ENCODE measurements at places on chromosomes 12 and 14.

- no peak for DNase-seq
These were observed 57.9 kb downstream of the KDM2B start for GRCh38 chr12:121522971-121523370.

DNA sequence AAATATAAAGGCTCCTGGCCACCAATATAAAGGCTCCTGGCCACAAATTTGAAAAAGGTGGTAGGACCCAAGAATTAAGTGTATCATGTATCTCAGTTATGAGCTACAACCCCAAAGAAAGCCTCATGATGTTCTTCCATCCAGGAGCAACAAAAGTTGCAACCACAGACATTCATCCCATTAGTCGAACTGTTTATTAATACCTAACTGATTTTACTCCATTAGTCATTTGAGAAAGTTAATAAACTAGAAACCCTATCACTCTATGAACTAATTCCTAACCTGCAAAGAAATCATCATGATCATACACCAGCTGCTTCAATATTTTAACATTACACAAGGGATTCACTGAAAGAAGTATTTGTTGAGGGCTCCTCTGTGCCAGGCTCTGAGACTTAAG lies 253.2 kb upstream of the GRIP1 start:
- no peak for DNase-seq

GRCh38 chr12:6958609-6959057 lies 7.5 kb downstream of the PTPN6 start:
- DNase-seq: no peak

DNA sequence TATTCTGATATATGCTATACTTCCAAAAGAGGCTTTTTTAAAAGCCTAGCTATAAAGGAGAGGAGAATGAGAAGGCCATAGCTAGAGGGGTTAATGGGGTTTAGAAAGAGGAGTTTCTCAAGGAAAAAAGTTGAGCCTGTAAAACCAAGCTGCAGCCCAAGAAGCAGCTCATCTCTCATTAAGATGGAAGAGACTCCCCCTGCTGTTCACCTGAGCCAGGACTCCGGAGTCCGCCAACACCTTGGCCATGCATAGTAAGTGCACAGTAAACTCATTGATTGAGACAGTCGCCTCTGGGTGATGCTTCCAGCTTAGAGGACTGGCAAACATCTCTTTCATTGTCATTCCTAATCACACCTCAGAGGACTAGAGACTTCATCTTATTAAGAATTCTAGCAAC lies 46.2 kb downstream of the ANO2 start:
- no peak for DNase-seq

DNA sequence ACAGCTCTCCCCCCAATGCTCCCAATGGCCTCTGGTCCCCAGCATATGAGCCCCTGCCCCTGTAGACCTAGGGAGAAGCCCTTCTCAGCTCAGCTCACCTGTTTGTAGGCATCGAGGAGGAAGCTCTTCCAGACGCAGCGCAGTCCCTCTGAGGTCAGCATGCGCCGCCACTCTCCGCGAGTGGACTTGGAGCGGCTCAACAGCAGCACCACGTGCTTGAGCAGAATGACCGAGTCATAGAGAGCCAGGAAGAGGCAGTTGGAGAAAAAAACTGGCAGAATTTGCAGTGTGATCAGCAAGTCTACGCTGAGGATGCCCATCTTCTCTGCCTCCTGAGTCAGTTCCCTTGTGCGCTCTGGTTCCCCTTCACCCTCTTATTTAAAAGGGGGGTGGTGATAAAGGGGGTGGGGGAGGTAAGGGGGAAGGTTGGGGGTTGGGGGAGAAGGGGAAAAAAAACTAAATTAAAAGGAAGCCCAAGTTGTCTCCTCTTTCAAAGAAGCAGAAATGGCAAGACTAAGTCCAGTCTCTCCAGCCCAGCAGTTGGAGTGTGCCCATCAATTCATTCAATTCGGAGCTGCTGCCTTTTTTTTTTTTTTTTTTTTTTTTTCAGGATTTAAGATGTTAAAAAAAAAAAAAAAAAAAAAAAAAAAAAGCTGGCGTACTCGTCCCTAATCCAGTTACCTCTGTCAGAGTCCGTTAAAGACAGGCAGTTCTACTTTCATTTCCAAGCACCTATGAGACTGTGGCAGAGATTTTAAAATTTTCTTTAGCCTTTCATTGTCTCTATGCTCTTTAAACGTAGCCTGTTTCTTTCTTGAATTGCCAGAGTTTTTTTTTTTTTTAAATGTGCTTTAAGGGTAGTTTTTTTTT lies at the start of gene DIO2:
TSS of gene DIO2 (minus strand) at position 352 of the 870 bp plus-strand sequence. CDS start at position 320, 32 bp downstream.
- DNase-seq: no peak

GRCh38 chr14:72057701-72058285 lies 125.6 kb downstream of the RGS6 start:
- DNase-seq: no peak

DNA sequence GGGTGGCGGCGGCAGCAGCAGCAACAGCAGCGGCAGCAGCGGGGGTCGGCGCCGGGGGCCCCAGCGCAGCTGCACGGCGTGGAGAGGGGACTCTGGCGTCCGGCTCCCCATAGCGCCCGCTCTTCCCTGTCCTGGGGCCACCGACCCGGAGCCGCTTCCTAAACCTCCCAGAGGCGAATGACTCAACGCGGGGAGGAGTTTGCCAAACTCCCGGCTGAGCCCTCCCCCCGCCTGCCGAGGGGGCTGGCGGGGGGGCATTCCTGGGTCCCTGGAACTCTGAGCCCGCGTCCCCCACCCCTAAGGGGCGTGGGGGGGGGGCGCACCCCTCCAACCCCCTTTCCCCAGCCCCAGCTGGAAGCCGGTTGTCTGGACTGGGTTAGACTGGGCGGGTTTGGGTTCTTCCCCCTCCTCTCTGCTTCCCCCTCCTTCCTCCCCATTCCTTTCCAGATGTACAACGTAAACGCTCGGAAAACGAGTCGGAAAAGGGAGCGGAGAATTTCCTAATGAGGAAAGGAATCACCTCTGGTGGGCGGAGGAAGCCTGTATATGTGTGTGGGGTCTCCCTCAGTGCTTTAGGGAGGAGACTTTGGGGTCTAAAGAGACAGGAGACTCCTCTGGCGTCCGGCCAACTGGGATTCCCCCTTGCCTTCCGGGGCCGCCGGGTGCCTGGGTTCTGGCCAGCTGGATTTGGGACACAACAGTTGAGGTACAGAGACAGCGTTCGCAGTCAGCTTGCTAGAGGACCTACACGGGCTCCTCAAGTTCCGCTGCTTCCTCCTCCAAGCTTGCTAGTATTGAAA lies at the start of gene ITGA5:
TSS of gene ITGA5 (minus strand) at position 179 of the 800 bp plus-strand sequence. CDS start at position 111, 68 bp downstream.
- DNase-seq: no peak

- no peak for DNase-seq
These were observed 27.3 kb downstream of the AKAP3 start for GRCh38 chr12:4621511-4621910.

- no peak for DNase-seq
These were observed 24.4 kb downstream of the CYP46A1 start for GRCh38 chr14:99708449-99708848.

DNA sequence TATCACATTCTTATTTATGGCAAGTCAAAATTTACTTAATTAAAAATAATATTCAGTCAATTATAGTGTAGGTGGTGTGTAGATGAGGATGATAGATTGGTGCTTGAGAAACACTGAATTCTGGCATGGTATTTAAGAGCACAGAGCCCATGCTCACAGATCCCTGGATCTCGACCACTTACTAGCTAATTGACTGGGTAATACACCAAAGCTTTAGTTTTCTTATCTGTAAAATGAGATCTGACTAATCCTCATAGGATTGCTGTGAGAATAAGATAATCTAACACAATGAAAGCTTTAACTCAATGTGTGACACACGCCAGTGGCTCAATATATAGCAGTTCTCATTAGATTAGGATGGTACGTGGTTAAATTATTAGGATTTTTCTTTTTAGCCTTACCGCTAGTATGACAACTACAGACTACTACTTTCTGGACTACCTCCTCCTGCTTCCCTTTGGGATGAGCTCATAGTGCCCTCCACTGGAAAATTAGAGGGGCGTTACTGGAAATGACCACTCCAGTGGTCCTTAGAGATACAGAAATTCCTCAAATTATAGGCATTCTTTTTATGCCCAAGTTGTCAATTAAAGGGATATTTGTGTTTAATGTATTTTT lies 482.8 kb upstream of the TBX3 start:
- no peak for DNase-seq

- no peak for DNase-seq
These were observed 593.0 kb upstream of the ATP2B1 start for GRCh38 chr12:90301561-90302133.

- DNase-seq: no peak
These were observed 927 bp downstream of the ABCB9 start for GRCh38 chr12:122965321-122965751.

DNA sequence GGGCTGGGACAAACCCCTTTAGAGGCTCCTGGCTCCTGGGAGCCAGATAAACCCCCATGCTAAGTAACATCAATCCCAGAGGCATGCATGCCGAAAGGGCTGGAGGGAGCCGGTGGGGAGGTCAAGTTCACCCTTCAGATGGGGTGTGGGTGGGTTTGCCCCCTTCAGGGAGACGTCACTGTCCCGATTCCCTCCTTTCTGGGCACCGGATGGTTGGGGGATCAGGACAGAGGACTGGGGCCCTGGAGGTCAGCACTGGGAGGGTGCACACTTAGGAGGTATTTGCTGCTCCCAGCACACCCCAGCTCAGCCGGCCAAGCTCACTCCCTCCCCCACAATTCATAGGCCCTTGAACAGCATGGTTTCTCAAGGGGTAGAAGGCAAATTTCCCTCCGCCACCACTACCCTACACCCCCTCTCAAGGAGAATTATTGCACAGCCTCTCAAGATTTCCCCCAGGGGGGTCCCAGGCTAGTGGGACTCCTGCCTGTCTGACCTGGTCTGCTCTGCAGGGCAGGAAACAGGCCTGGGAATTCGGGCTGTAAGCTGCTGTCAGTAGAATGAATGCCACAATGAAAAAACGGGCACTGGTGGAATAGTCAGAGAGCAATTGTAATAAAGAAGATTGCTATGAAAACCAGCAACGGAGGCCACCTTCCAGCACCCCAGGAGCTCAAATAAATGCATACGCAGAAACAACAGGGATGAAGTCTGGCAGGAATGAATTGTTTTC lies 63.5 kb downstream of the GALNT16 start:
- no peak for DNase-seq

DNA sequence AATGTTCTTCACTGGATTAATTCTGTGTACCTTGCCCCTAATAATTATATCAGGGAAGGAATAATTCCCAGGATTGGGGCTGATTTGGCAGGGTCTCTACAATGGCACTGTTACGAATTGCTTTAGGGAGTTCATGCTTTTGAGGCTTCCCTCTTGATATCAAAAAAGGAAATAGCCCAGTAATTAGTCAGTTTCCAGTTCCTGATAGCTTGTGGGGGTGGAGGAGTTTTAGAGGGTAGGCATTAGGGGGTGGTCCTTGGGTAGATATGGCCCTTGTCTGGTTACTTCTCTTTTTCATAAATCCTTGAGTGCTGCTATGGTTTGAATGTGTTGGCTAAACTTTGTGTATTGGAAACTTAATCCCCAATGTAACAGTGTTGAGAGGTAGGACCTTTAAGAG lies 6.1 kb upstream of the SRSF5 start:
- DNase-seq: no peak

GRCh38 chr12:45987340-45987727 lies 3.0 kb downstream of the SCAF11 start:
- DNase-seq: no peak

DNA sequence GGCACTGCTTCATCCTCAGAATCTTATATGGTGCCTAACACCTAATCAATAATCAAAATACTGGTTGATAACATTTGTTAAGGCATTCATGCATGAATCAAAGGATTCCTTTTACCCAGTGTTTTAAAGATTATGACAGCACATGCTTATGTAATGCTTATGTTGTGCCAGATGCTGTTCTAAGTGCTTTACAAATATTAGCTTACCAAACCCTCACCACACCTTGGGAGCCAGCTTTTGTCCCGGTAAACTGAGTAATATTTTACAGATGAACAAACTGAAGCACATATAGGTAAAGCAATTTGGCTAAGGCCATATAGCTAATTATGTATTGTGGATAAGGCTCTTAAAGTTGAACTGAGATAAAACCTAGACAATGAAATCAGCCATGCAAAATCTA lies 209.2 kb downstream of the ALX1 start:
- DNase-seq: no peak

DNA sequence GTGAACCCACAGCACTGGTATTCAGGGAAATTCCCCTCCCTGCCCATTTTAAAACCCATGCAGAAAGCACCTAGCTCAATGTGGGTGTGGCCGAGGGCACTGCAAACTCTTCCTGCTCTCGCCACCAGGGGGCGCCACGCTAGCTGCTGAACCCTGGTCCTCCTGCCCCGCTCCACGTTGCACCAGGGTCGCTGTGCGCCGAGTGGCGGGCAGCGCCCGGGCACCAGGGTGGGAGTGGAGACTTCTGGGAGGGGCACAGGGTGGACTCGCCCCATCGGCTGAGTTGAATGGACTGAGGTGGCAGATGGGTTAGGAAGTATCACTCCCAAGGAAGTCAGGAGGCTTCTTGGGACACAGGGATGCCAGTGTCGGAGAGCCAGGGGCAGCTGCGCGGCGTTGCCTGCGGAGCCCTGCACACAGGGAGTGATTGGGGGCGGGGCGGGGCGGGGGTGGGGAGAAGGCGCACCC lies 48.1 kb upstream of the BCL11B start:
- peak; percentile 69 for DNase-seq

- DNase-seq: no peak
These were observed 85.2 kb downstream of the CAND1 start for GRCh38 chr12:67354322-67354721.

DNA sequence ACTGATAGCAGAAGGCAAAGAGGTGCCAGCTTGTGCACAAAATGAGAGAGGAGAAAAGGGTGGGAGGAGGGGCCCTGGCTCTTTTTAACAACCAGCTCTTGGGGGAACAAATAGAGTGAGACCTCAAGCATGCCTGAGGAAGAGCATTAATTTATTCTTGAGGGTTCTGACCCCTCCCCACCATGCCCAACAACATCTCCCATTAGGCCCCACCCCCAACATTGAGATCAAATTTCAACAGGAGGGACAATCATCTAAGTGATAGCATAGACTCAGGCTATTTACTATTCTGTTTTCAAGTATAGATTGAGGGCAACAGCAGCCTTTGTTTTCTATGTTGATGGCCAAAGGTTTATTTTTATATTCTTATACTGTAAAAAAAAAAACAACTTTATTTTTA lies 59.7 kb downstream of the FUT8 start:
- DNase-seq: no peak

DNA sequence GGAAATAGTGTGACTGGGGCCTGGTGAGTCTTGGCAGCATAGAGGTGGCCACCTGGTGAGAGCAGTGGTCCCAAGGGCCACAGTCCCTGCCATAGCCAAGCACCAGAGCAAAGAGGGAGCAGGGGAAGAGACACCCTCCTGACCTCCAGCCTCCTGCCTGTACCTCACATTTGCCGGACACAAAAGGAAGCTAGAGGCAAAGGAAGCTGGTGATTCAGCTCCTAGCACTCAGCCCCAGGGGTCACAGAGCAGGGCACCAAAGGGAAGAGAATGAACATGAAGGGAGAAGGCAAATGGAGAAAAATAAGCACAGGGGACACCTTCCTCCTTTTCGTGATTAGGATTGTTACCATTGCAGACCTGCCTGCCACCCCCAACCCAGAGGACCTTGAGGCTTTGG lies 216.8 kb downstream of the ZFP36L1 start:
- no peak for DNase-seq

DNA sequence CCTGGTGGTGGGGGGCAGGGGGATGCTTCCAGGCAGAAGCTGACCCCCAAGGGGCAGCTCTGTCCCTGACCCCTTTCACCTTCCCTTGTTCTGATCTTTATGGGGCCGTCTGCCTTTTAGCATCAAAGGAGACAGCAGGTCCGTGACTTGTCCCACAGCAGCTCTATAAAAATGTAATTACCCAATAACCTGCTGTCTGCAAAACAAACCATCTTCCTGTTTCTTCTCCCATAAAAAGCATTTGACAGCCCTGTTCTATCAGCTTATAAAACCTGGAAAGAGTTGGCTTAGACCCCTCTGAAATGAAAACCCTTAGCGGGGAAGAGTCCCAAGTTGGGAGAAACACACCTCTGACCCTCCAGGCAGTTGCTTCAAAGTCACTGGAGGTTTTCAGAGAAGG lies 416.9 kb downstream of the MED13L start:
- DNase-seq: no peak

All from central memory CD8-positive, alpha-beta T cell (primary cell).